CD4-positive, alpha-beta memory T cell (primary cell): ENCODE measurements at places on chromosomes 11 and 22. TPM values are rescaled to one million over a fixed set of nuclear protein-coding genes. Genes with fewer than 3 reads are reported as not detected.
A peak's percentile ranks its signal among the peaks of the same experiment; 100 is the strongest.

- H3K36me3 ChIP-seq, result peaks cover 30% of the 10 kb centered on the region
- peak overlapping the region; percentile 14 for H3K4me3 ChIP-seq
- H3K27ac ChIP-seq, result peak overlapping the region; percentile 53
- H3K4me1 ChIP-seq, result peaks cover 100% of the 10 kb centered on the region
- H3K27me3 ChIP-seq, result no peaks in the 10 kb centered on the region
Observed at GRCh38 chr11:118002541-118003423, 16.6 kb downstream of the IL10RA start.

- H3K27ac ChIP-seq, result no peak overlapping the region
- H3K36me3 ChIP-seq, result no peaks in the 10 kb centered on the region
- H3K4me3 ChIP-seq, result no peak overlapping the region
- peaks cover 18% of the 10 kb centered on the region for H3K4me1 ChIP-seq
- no peak for DNase-seq
Observed at GRCh38 chr22:37545703-37546436, 14.4 kb upstream of the CDC42EP1 start.

- H3K27me3 ChIP-seq, result no peaks in the 10 kb centered on the region
- H3K4me3 ChIP-seq, result no peak overlapping the region
- H3K36me3 ChIP-seq, result no peaks in the 10 kb centered on the region
- H3K27ac ChIP-seq, result no peak overlapping the region
- DNase-seq, result no peak
Observed at GRCh38 chr11:127866109-127866508, 721.2 kb downstream of the ETS1 start.

Gene RAC2
- 724 TPM for polyA plus RNA-seq

Gene ALKBH8
- polyA plus RNA-seq, result 11.9 TPM

- no peaks in the 10 kb centered on the region for H3K36me3 ChIP-seq
- H3K27ac ChIP-seq, result no peak overlapping the region
- no peak overlapping the region for H3K4me3 ChIP-seq
- H3K4me1 ChIP-seq, result no peaks in the 10 kb centered on the region
- DNase-seq, result no peak
Observed at GRCh38 chr11:124902616-124903015, 5.0 kb upstream of the ROBO4 start.

DNA sequence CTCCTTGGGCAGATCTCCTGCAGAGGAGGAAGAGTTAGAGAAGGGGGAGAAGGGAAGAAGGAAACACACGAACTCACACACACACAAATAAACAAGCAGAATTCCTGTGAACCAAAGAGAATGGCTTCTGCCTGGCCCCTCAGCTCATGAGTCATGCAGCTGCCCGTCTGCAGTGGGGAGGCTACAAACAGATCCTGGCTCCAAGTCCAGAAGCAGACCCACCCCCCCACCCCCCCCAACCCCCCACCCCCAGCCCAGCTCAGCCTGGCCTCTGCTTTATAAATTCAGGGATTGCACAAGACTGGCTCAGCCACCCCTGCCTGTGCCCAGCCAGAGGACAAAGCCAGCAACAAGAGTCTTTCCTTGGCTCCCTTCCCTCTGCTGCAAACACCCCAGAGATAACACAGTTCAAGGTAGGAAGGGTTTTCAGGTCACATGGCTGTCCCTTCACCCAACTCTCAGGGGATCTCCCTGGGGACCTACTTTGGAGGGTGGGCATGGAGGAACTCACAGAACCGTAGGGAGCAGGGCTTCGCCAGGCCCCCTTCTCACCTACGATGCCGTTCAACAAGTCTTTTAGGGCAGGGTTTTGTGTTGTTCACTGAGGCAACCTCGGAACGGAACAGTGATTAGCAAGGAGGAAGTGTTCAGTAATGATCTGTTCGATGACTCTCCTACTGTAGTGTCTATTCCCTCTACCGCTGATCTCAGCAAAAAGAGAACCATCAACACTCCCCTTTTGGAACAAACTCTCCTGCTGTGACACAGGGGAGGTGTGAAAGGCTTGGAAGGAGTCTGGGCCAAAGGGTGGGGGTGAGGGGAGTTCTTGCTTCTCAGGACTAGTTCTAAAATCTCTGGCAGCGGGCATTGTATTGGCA, 35.5 kb downstream of the RPL27A start:
- no peaks in the 10 kb centered on the region for H3K36me3 ChIP-seq
- H3K4me3 ChIP-seq, result no peak overlapping the region
- DNase-seq, result no peak
- no peaks in the 10 kb centered on the region for H3K4me1 ChIP-seq
- no peak overlapping the region for H3K27ac ChIP-seq

DNA sequence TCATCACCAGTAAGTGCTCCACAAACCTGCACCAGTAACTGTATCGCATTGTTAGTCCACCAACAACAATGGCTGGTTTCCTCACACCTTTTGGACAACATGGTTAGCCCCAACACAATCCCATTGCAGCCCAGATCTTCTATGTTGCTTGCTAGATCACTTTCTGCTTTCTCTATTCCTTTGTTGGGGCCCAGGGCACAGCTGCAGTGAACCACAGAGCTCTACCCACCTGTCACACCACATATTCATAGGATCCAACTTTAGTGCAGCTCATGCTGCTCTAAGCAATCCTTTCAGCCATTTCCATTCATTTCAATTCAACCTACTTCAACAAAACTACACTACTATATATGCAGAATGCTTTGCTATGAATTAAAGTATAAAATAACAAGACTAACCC, 364.3 kb downstream of the DCDC1 start:
- no peak for DNase-seq
- no peaks in the 10 kb centered on the region for H3K4me1 ChIP-seq
- no peak overlapping the region for H3K27ac ChIP-seq
- H3K4me3 ChIP-seq, result no peak overlapping the region
- no peaks in the 10 kb centered on the region for H3K27me3 ChIP-seq
- no peaks in the 10 kb centered on the region for H3K36me3 ChIP-seq

DNA sequence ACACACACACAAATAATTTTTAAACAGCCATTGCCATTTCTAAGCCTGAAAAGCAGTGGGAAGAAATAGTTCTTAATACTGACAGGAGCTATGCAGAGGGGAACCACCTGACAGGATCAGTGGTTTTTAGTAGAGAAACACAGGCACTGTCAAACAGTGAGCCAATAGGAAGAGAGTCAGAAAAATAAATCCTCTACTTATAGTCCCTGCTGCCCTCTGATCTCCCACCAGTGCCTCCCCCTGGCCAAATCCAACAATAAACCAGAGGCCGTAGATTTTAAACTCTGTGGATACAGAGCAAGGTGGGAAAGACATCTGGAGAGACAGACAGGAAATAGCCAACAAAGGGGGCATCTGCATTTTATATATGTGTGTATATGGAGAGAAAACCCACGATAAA, 7.9 kb upstream of the OR56B4 start:
- H3K4me3 ChIP-seq, result no peak overlapping the region
- no peak for DNase-seq
- H3K27ac ChIP-seq, result no peak overlapping the region
- H3K27me3 ChIP-seq, result no peaks in the 10 kb centered on the region
- H3K36me3 ChIP-seq, result no peaks in the 10 kb centered on the region

DNA sequence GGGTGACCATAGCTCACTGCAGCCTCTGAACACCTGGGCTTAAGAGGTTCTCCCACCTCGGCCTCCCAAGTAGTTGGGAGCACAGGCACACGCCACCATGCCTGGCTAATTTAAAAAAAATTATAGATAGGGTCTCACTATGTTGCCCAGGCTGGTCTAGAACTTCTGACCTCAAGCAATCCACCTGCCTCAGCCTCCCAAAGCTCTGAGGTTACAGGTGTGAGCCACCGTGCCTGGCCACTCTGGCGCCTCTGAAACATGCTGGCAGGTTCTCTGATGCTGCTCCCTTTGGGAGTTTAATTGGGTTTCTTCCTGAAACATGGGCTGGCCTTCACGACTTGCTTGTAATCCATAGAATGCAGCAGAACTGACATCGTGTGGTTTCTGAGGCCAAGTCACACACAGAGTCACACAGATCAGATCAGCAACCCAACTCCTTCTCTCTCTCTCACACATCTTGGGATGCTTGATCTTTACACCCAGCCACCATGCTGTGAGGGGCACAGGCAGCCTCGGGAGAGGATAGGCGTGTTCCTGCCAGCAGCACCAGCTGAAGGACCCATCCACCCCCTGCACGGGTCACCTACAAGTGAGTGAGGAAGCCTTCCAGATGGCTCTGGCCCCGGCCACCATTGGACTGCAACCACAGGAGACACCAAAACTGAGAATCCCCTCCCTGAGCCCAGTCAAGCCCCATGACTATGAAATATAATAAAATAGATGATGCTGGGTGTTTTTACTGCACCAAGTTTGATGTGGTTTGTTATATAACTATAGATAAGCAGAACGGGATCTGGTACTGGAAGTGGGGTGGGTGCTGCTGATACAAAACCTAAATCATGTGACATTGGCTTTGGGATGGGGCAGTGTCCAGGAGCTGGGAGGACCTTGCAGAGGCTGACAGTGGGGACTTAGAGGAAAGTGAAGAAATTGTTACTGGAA, 3.1 kb upstream of the GSC2 start:
- H3K4me1 ChIP-seq, result no peaks in the 10 kb centered on the region
- H3K27me3 ChIP-seq, result peaks cover 23% of the 10 kb centered on the region
- no peak for DNase-seq
- no peaks in the 10 kb centered on the region for H3K36me3 ChIP-seq

Gene GGTLC2
- not detected for polyA plus RNA-seq

Gene SLC22A25
- not detected for polyA plus RNA-seq
